CD4-positive, alpha-beta T cell treated with Interleukin-15 for 4 hours (primary cell): ENCODE measurements at places on chromosomes 7 and 10.

DNA sequence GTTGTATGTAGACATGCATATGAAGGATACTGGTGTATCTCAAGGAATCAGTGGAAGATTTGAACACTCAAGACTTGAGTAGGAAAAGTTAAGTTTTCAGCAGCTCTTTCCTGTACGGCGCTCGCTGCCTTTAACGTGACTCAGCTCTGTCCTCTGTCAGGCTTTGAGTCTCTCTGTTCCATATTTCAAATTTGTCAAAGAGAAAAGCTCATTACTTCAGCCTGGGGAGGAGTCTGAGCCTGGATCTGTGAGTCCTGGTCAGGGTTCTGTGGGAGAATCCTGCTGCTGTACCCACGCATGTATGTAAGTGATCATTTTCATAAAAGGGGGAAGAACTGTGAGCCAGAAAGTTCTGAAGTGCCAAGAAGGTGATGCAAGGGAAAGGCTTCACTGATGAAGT, 13.8 kb upstream of the MPP7 start:
- no peak for DNase-seq

DNA sequence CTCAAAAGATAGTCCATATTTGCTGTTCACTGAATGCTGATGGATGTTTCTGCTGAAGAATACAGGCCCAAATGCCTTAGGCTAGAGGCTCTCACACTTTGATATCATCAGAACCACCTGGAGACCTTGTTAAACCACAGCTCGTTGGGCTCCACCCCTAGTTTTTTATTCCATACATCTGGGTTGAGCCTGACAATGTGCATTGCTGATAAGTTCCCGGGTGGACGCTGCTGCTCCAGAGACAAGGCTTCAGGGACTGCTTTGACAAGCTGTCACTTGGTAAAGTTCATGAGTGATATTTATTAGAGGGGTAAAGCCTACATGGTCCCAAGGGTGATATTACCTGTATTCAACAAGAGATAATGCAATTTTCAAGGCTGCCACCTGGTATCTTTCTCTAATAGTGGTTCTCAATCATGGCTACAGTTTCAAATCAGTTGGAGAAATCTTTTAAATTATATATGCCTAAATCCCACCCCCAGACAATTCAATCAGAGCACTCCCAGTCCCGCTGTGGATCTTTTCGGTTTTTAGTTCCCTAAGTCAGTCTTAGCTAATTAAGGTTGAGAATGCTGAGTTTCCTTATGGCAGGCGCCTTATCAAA, 107.1 kb upstream of the GSDME start:
- DNase-seq = no peak

DNA sequence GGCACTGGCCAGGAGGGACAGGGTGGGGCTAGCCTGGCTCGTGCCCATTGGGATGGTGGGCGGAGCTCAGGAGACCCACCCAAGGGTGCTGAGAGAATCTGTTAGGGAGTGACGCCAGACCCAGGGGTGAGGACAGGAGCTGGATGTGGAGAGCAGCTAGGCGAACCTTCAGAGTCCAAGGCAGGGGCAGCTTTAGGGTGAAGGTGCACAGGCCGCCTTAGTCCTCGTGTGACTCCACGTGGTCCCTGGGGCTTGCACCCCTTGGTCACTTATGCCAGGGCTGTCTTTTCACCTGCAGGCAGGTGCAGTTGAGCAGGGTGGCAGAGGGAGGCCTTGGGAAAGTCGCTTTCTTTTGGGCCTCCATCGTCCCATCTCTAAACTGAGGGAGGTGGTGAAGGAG, 4.3 kb downstream of the RAMP3 start:
- DNase-seq = no peak

- peak; percentile 57 for DNase-seq
Observed at GRCh38 chr7:28853834-28854749, 104.0 kb downstream of the TRIL start.

GRCh38 chr7:127089146-127089545, 163.6 kb downstream of the GRM8 start:
- DNase-seq = no peak

GRCh38 chr10:48505394-48506112, 99.3 kb downstream of the ARHGAP22 start:
- no peak for DNase-seq

DNA sequence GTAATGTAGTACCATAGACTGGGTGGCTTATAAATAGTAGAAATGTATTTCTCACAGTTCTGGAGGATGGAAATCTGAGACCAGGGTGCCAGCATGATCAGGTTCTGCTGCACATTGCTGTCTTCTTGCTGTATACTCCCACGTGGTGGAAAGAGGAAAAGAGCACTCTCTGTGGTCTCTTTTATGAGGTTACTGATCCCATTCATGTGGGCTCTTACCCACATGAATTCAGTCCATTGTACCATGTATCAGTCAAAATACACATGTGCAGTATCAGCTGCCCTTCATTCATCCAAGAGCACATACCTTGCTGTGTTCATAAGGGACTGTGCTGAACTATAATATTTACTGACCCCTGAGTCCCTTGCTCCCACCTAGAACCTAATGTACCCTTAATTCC, 17.1 kb downstream of the PNLIPRP2 start:
- DNase-seq = no peak

GRCh38 chr10:70549351-70549961, 53.1 kb downstream of the PRF1 start:
- DNase-seq = no peak

GRCh38 chr10:12484002-12484918, 134.9 kb downstream of the CAMK1D start:
- no peak for DNase-seq

GRCh38 chr10:5373891-5374611, 9.3 kb downstream of the UCN3 start:
- no peak for DNase-seq
